CD4-positive, alpha-beta memory T cell (primary cell): ENCODE measurements at places on chromosomes 1 and 21. TPM values are rescaled to one million over a fixed set of nuclear protein-coding genes. Genes with fewer than 3 reads are reported as not detected.

Gene LY9
- polyA plus RNA-seq, result 211 TPM

Gene SH2D5
- not detected for polyA plus RNA-seq

Gene NFASC
- polyA plus RNA-seq, result not detected

Gene CTSS
- 172 TPM for polyA plus RNA-seq

Gene OR2L8
- not detected for polyA plus RNA-seq
